ENCODE measurements at places on chromosomes 3 and 15.

DNA sequence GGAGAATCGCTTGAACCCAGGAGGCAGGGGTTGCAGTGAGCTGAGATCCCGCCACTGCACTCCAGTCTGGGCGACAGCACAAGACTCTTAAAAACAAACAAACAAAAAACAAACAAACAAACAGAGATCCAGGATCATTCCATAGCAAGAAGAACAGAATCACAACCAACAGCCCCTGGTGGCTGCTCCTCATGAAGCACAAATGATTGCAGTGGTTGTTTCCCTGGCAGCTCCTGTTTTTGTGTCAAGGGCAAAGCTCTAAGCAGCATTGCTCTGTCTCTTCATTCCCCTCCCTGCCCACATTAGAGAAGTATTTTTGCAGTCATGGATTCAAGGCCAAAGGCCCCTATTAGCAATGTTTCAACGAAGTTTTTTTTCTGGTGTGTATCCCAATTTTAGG, 25.8 kb upstream of the BLM start:
- ATAC-seq = no peak

GRCh38 chr15:69806287-69806915, 291.3 kb downstream of the TLE3 start:
- no peak for ATAC-seq

DNA sequence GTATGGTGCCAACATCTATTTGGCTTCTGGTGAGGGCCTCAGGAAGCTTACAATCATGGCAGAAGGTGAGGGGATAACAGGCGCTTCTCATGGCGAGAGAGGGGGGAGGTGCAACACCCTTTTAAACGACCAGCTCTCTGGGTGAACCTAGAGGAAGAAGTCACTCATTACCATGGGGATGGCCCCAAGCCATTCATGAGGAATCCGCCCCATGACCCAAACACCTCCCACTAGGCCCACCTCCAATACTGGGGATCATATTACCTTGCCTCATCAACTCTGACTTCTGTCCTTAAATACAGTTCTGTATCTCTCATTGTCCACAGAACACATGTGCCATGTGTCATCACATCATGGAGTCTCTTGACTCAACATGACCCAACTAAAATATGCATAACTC, 37.5 kb upstream of the CLRN1 start:
- ATAC-seq = no peak

DNA sequence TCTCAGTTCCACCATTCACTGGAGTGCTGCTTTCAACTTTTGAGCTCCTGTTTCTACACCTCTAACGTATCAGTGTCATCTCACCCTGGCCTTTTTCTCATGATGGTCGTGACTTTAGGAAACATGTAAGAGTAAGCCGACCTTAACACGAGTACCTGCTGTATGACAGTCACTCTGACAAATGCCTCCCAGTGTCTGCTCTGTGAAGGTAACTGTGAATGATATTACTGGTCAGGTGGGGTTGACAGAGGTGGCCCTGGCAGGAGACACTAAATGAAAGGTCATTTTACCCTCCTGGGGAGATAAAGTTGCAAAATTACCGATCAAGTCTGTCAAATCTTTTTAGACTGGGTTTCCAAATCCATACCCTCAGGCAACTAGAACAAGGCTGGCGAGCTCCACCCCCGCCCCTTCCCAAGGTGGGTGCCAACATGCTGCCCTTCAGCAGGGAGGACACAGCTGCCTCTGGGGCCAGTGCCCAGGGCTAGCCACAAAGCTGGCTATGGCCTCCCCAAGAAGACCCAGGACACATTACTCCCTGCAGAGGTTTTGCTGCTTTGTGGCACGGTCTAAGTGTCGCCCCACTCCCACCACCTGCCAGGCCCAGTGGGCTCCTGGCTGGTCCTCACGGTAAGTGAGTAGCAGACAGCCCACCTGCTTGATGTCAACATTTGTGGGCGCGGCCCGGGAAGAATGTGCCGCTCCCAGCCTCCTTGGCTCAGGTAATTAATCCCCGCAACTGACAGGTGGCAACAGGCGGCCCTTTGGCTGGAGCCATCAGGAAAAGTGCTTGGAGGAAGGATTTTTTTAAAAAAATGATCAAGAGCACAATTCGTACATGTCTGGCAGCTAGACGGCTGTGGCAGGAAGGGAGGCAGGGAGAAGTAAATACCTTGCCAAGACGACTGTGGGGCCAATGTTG, 211.8 kb downstream of the TP63 start:
- ATAC-seq = no peak

GRCh38 chr3:44511238-44511566, 33.7 kb upstream of the ZNF445 start:
- ATAC-seq = no peak

DNA sequence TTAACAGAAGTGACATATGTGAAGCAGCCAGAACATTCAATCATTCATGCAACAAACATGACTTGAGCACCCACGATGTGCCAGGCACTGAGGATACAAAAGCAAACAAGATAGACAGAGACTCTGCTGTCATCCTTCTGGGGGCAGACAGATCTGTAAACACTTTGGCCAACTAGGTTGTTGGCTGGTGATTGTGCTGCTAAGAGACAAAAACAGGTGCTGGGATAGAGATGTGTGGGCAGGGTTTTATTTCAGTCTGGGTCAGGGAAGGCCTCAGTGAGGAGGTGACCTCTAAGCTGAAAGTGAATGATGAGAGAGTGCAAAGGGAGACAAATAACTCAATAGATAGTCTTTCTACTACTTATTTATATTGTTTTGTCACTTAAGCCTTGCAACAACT, 147.0 kb upstream of the VEPH1 start:
- ATAC-seq = no peak

GRCh38 chr3:34703053-34703452, 904.6 kb downstream of the PDCD6IP start:
- no peak for ATAC-seq

- ATAC-seq = no peak
Measured at GRCh38 chr3:117631781-117632180, 922.2 kb downstream of the TUSC7 start.

DNA sequence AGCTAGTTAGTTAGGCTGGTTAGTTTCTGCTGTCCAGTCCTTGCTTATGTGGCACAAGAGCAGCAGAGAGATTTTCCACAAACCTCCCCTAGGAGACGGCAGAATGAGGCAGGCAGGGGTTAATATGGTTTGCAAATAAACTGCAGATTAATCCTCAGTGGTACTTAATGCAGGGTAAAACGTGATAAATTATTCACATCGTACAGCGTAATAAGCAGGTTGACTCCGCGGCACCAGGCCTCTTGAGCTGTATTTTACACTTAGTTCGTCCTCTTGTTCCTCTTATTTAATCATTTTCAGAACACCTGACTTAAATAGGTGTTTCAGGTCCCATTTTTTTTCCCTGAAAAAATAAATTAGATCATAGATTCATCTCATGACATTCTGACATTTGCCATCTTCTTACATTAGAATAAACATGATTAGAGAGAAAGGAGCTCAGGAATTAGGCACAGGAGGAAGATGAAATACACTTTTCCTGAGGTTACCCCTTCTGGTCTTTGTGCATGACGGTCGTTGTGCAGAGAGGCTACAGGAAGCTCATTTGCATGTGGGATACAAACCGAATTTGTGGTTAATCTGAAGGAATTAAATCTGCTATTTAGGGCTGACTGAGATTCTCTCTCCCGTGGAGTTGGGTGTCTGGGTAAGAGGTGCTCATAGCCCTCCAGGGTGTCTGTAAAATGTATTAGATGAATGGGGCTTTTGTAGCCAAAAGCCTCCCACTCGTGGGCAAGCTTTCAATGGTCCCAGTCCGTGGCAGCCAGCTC, 27.1 kb upstream of the VPS8 start:
- no peak for ATAC-seq

GRCh38 chr3:57127891-57128518, 37.1 kb downstream of the IL17RD start:
- peak; percentile 33 for ATAC-seq

GRCh38 chr15:84789762-84790161, 27.4 kb upstream of the ALPK3 start:
- no peak for ATAC-seq

- no peak for ATAC-seq
Measured at GRCh38 chr3:157119369-157119951, 40.5 kb downstream of the CCNL1 start.

- ATAC-seq = no peak
Measured at GRCh38 chr3:53725387-53725995, 120.7 kb downstream of the CHDH start.

- no peak for ATAC-seq
Measured at GRCh38 chr3:23192816-23193215, 10.3 kb upstream of the UBE2E2 start.

DNA sequence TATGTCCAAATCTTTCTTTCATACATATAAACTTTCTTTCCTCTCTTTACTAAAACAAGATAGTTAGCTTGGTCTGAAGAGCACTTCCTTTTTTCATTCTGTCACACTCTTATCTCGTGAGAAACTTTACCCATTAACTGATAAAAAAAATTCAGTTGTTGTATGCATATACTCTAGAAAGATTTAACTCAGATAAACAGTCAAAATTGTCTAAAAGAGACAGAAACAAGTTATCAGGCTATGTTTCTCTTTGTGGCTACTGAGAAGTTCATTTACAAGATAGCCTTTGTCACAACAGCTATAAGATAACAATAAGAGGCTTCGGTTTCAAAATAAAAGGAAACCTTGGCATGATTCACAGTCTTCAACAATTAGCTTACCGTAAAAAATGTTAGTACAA, 235.7 kb upstream of the ATP10A start:
- no peak for ATAC-seq

DNA sequence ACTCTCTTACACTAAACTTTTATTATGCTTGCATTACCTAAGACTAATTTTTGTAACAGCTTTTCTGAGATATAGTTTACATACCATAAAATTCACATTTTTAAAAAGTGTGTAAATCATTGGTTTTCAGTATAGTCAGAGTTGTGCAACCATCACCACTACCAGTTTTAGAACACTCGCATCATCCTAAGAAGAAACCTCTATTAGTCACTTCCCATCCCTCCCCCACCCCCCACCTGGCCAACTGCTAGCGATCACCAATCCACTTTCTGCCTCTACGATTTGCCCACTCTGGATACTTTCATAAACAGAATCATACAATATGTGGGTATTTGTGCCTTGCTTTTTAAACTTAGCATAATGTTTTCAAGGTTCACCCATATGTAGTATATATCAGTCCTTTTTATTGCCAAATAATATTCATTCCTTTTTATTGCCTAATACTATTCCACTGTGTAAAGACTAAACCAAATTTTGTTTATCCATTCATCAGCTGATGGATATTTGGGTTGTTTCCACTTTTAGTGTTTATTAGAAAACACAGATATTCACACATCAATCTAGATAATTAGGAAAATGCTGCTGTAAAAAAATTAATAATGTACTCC, 23.0 kb downstream of the UBP1 start:
- no peak for ATAC-seq
